ENCODE measurements at places on chromosomes 1 and 21.

GRCh38 chr1:26701995-26702679 is 6.3 kb downstream of the ARID1A start:
- DNase-seq: no peak

DNA sequence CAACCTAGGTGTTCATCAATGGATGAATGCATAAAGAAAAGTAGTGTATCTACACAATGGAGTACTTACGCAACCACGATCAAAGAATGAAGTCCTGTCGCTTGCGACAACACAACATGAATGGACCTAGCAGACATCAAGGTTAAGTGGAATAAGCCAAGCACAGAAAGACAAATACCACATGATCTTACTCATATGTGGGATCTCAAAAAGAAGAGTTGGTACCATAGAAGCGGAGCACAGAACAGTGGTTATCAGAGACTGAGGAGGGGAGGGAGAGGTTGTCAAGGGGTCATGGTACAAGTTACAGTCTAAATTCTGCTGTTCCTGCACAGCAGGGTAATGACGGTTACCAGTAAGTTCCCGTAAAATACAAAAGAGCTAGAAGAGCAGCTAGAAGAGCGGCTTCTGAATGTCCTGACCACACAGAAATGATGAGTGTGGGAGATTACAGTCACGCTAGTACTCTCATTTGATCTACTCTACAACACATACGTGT is 36.7 kb downstream of the NPHP4 start:
- DNase-seq: no peak

DNA sequence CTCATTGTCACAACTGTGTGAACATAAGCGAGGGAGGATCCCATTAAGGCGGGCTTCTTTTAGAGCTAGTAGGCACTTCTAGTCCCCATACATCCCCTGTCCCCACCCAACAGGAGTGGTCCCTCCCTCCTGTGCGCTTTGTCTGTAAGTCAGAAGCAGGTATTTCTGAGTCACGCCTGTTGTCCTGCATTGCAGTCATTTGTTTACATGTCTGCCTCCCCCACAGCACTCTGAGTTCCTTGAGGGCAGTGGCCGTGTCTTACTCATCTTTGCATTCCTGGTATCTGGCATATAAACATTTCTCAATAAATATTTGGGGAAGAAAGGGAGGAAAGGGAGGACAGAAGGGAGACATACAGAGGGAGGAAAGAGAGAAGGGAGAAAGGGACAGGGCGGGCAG is 40.3 kb downstream of the PLEKHA6 start:
- no peak for DNase-seq

DNA sequence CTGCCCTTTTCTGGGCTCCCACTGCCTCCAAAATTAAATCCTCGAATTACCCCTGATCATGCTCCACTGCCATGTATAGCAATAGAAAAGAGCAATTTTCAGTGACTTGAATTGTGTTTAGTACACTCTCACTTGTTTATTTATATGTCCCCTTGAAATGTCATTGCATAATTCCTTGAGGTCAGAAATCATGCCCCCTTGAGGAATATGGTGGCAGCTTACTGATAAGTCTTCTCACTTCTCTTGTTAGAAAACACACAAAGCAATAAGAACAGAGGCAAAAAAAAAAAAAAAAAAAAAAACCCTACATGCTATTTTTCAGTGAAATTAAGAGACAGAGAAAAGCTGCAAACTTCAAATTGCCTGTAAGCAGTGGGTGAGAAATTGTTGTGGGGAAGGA is 37.5 kb downstream of the GPR88 start:
- no peak for DNase-seq

DNA sequence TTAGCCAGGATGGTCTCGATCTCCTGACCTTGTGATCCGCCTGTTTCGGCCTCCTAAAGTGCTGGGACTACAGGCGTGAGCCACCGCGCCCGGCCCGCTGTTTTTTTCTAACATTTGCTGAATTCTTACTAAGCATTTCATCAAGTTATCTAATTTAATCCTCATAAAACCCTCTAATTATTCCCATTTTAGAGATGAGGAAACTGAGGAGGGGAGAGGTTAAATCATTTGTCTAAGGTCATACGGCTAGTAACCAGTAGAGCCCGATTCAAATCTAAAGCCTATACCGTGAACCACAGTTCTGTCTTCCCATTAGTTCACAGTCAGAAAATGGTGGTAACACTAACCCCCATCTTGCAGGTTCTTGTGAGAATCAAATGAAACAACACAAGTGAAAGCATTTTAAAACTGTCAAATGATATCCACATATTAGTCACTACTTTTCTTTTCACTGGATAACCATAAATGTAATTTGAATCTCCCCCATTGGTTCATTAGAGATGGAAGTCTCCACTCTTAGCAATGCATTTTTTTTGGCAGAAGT is 10.6 kb downstream of the HEYL start:
- DNase-seq: no peak

GRCh38 chr1:202568410-202568809 is 141.8 kb downstream of the SYT2 start:
- DNase-seq: no peak

GRCh38 chr1:6007318-6008083 is 15.3 kb upstream of the NPHP4 start:
- DNase-seq: no peak

DNA sequence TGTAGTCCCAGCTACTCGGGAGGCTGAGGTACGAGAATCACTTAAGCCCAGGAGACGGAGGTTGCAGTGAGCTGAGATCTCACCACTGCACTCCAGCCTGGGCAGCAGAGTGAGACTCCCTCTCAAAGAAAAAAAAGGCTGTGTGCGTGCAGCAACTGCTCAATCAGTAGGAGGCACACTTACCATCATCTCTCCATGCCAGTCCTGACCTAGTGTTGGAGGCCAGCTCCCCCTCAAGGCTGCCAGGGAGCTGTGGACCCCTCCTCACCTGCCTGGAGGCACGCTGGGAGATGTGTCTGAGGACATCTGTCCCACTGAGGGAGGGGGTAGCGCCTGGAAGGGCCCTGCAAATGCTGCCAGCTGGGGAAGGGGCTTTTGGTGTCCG is 11.9 kb downstream of the RPS6KA1 start:
- DNase-seq: no peak

- DNase-seq: no peak
Observed at GRCh38 chr1:19504796-19505692, 19.7 kb upstream of the CAPZB start.

GRCh38 chr1:20058531-20058930 is 11.5 kb upstream of the PLA2G5 start:
- DNase-seq: no peak

DNA sequence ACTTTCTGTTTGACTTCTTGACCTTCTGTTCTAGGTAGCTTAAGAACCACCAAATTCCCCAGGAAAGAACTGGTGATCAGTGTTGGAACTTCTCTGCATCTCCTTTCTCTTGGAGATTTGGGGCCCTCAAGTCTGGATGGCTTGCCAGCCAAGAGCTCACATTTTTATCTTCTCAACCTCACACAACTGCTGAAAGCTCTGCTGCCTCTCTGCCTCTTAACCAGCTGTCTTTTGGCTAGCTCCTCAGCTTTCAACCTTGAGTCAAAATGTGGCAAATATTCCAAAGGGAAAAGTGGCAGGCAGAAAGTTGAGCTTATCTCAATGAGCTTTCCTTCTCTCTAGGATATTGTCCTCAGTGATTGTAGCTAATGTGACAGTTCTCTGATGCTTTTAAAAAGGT is 89.2 kb upstream of the CCDC190 start:
- no peak for DNase-seq

GRCh38 chr21:39073717-39074116 is 109.5 kb downstream of the PSMG1 start:
- no peak for DNase-seq

DNA sequence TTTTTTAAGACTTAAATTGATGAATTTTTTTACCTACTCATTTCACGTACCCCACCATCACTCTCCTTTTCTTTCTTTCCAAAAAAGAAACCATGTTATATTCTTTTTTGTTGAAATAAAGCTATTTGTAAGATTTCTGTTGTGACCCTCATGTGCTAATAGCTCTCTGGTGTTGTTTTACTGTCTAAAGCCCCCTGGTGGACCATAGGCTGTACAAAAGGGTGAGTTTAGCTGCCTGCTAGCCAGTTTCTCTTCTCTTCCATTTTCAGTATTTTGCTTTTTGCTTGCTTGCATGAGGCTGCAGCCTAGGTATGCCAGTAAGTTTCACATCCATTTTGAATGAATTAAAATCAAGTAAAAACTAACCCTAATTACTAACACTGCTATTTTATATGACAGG is 15.6 kb upstream of the VAMP3 start:
- no peak for DNase-seq

DNA sequence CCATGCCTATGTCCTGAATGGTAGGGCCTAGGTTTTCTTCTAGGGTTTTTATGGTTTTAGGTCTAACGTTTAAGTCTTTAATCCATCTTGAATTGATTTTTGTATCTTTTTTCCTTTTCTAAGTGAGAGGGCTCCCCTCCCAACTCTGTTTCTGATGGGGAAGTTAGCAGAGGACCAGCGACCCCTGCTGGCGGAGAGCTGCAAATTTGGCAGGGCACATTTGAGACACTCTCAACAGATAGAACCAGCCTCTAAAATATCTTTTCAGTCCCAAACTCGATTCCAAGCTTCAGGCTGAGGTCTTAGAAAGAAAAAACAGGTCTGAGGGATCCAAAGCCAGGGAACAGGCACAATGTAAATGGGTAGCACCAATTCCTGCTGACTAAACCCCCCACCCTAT is 32.5 kb downstream of the LRRC3 start:
- DNase-seq: no peak

DNA sequence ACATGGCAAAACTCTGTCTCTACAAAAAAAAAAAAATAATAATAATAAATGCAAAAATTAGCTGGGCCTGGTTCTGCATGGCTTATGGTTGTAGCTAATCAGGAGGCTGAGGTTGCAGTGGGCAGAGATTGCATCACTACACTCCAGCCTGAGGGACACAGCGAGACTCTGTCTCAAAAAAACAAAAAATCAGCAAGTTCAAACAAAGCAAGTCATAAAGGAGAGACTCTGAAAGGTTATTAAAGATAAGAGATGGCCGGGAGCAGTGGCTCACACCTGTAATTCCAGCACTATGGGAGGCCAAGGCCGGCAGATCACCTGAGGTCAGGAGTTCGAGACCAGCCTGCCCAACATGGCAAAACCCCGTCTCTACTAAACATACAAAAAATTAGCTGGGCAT is 28.8 kb downstream of the COP1 start:
- no peak for DNase-seq

- DNase-seq: peak; percentile 63
Observed at GRCh38 chr1:13730751-13731482, 30.9 kb downstream of the PRDM2 start.

DNA sequence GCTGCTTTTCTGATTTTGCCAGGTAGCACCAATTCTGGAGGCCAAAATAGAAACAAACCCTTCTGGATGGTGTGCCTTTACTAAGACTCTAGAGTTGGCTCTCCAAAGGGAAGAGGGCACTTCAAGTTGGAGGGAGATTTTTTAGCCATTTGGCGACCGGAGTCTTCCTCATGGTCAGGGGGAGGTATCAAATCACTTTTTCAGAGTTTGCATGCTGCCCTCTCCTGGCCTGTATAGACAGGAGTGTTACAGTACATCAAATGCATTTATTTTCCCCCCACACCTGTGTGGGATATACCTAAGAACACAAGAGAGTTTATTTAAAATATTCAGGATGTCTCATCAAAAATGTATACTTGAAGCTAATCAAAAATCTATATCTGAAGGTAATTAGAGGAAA is 3.2 kb downstream of the GREM2 start:
- DNase-seq: no peak

- no peak for DNase-seq
Observed at GRCh38 chr21:42171091-42172053, 47.6 kb upstream of the ABCG1 start.

DNA sequence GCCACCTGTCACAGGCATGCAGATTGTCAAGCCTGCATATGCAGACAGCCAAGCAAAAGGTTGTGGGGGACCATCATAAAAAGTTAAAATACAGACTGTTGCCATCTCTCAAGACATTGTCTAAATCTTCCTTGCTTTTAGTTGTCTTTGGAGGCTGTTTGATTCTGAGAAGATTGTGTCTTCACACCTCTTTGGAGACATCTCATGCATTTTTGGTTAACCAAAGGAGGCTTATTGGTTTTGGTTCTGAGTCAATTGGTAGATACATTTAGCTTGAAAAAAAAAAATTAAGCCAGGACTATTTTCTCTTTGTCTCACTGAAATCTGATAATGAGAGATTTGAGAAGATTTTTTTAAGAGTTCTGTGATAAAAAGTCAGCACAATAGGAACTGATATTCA is 217.6 kb downstream of the LYPLAL1 start:
- no peak for DNase-seq
